ENCODE measurements at places on chromosomes 7 and 10. TPM values are rescaled to one million over a fixed set of nuclear protein-coding genes. Genes with fewer than 3 reads are reported as not detected.

The DPP6 gene
- 0.69 TPM for total RNA-seq

The ATP5MK gene
- total RNA-seq = 186 TPM

- DNase-seq = no peak
Measured at GRCh38 chr10:90860790-90861189, 3.0 kb upstream of the HTR7 start.

DNA sequence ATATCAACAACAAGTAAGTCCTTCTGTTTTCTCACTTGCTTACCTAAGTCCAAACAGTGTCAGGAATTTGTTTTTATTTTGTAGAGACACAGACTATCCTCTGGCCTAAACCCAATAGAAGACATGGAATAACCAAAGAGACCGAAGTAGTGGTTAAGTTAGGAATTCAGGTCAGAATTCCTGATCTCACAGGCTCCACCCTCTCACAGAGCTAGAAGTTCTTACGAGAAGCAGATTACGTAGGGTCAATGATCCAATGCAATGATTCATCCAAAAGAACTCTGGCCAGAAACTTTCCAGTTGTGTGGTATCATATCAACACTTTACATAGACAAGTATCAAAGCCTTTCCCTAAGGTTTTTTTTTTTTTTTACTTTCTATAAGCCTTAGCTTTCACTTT lies 73.8 kb downstream of the IQUB start:
- DNase-seq = no peak

DNA sequence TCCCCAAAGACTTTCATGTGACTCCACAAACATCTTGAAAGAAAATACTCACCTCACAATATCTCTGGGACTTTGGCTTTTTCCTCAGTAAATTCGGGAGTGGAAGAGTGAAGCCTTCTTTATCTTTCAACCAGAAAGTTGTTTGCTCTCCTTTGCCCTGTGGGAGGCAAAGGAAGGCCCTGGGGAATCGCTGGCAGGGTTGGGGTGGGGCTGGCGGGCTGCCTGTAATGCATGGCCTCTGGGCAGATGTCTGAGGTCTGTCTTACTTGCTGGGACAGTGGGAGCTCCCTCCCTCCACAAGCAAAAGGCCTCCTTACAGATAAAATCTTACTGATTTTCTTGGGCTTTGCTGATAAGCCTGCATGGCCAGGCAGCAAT lies 24.9 kb downstream of the TECTB start:
- DNase-seq = no peak

DNA sequence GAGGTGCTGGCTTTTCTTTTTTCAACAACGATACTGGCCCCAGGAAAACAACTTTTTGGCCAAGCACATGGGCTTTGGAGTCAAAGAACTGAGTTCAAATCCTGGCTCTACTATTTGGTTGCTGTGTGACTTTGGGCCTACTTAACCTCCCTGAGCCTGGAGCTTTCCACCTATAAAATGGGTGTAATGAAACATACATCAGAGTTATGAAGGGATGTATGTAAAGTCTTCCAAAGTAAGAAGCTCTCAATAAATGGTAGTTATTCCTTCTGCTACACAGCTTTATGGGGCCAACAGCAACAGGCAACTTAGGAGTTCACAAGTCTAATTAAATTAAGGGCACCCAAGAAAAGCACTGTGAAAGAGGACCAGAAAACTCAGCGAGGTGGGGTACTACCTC lies 33.0 kb downstream of the ZNF777 start:
- no peak for DNase-seq

DNA sequence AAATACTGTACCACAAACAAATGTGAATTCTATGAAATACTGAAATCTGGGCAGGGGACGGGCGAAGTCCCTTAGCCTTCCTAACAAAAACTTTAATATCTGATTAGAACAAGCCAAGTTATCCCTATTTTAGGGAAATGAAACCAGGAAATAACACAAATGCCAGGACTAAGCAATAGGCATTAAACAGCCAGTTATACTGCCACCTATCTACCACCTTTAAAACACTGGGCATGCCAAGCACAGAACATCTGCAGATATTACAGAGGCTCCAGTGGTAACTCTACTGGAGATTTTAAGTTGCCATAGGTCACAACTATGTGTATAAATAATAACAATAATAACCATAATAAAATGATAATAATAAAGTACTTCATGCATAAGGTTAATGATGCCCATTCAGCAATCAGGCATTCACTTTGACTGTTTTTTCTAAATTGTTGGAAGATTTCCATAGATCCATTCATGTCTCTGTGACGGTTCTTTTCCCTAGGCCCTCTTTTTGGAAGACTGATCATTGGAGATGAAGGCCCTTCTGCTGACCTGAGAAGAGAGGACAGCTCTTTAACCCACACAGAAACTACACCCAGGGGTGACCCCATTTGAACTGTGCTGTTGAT lies 195.7 kb downstream of the CACNA2D1 start:
- no peak for DNase-seq

- DNase-seq = no peak
Measured at GRCh38 chr7:156222151-156222550, 409.9 kb upstream of the SHH start.

DNA sequence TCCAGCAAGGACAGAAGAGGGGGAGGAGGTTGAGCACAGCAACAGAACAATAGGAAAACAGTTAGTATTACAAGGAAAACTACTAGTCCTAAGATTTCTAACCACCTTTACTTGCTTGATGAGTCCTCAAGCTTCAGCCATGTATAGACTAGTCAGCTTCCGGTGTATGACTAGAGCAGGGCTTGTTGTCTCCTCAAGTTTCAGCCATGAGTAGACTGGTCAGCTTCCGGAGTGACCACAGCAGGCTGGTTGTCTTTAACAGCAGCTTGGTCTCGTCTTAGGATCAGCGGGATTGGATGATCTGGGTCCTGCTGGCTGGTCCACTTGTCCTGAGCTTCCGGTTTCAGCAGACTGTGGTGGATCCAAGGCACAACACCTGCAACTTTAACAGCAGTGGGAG lies 10.6 kb upstream of the ZNF239 start:
- no peak for DNase-seq

- DNase-seq = no peak
Measured at GRCh38 chr10:75451831-75452230, 20.4 kb downstream of the LRMDA start.

- no peak for DNase-seq
Measured at GRCh38 chr7:29611941-29612544, 48.4 kb downstream of the PRR15 start.

DNA sequence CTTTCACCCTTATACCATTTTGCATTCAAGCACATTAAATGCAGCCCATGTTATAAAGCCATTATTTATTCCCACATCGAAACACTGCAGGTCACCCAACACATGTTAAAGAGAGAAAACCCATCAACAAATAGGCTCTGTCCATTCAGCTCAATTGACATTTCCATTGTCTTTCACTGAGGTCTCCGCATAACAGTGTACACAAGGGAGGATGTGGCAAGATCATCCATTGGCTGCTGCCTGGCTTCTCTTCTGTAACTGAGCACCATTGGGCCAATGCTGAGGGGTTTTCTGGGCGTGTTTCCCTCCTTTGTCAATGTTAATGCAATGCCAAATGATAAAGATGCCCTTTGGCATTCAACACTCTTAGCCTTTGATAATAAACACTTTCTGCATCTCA lies 278.1 kb upstream of the SP4 start:
- no peak for DNase-seq

- DNase-seq = no peak
Measured at GRCh38 chr10:123640016-123640535, 26.1 kb upstream of the GPR26 start.

GRCh38 chr10:95693071-95693667 lies 558 bp downstream of the TCTN3 start:
- DNase-seq = no peak

DNA sequence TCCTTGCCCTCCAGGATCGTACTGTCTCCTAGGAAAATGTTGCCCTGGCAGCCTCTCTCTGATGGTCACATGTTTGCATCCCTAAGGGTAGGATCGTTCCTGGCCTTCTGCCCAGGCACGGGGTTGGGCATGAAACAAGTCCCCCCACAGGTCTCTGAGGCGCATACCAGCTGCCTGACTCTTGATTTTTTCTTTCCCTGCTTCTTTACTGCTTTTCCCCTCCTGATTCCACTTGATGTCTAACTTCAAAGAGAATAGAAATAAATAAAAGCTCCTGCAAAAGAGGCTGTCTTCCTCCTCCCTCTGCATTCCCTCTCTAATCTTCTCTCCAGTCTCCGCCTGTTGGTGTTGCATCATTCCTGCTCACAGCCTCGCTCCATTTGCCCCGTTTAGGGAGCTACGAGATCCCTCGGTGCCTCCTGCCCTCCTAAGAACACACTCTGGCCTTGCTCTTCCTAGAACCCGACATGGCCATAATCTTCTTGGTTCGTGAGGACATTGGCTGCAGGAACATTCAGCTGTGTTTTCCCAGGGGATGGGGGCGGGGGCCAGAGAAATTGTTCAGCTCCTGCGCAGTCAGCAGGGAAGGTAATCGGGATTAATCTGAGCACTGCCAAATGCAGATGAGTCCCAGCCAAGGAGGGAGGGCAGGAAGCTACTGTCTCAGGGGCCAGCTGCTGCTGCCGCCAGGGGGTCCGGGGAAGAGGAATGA lies 26.0 kb downstream of the LEP start:
- no peak for DNase-seq

- DNase-seq = peak; percentile 48
Measured at GRCh38 chr10:6647811-6648526, 67.9 kb upstream of the PRKCQ start.

All from aorta (tissue), 5 donors.